ENCODE measurements at places on chromosomes 7 and 10. TPM values are rescaled to one million over a fixed set of nuclear protein-coding genes. Genes with fewer than 3 reads are reported as not detected.

DNA sequence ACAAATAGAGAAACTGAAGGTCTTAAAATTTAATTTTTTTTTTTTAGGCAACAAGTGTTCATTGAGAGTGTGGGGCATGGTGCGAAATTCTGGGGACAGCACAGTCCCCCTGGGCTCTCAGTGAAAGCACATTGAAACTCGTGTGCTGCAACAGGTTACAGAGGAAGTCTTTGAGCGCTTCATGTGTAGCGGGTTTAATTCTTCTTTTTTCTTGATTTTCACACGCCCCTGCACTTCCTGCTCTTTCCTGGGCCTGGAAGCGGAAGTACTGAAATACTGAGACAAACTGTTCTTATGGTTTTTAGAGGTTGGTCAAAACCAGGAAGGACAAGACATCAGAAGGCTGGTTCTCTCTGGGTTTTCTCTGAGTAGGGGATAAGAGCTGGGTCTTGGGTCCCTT lies 203.5 kb downstream of the PTEN start:
- no peaks in the 10 kb centered on the region for H3K36me3 ChIP-seq
- no peak overlapping the region for H3K4me3 ChIP-seq
- peaks cover 31% of the 10 kb centered on the region for H3K4me1 ChIP-seq
- no peak for DNase-seq
- no peak overlapping the region for H3K27ac ChIP-seq

GRCh38 chr10:51023636-51024035 lies 50.7 kb upstream of the PRKG1 start:
- peaks cover 6% of the 10 kb centered on the region for H3K4me1 ChIP-seq
- H3K4me3 ChIP-seq = no peak overlapping the region
- H3K27ac ChIP-seq = no peak overlapping the region
- H3K36me3 ChIP-seq = no peaks in the 10 kb centered on the region
- DNase-seq = no peak

The C10orf67 gene
- not detected for total RNA-seq

The ARHGEF5 gene
- 23.3 TPM for total RNA-seq

GRCh38 chr7:7416031-7416858 lies 119.4 kb downstream of the COL28A1 start:
- no peaks in the 10 kb centered on the region for H3K36me3 ChIP-seq
- DNase-seq = no peak
- no peaks in the 10 kb centered on the region for H3K27me3 ChIP-seq

The ZCWPW1 gene
- 5.9 TPM for total RNA-seq

The FRMD4A gene
- total RNA-seq = 24.8 TPM

- H3K27ac ChIP-seq = no peak overlapping the region
- H3K27me3 ChIP-seq = no peaks in the 10 kb centered on the region
- H3K36me3 ChIP-seq = no peaks in the 10 kb centered on the region
Measured at GRCh38 chr7:76139670-76140069, 62.0 kb upstream of the SRRM3 start.

DNA sequence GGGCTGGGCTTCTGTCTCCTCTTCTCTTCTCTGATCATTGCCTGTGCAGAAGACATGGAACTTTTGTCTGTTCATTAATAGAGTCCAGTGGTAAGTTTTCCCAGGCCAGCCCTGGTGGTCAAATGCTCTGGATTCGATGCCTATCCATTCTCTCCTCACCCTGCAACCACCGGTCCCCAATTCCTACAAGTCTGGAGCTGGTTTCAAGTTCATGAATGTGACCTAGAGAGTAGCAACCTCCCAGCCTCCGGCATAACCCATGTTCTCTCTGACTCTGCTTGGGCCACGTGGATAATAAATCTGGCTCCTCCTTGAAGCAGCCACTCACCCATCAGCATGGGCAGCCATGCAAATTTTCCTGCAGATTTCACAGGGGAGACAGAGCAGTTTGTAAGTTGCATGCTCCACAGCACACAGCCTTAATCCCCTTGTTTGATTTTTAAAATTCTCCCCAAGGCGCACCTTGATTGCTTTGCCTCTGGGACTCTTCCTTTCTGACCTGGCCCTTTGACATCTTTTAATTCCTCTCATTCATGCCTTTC lies 37.3 kb upstream of the PDZD8 start:
- no peaks in the 10 kb centered on the region for H3K27me3 ChIP-seq
- H3K36me3 ChIP-seq = no peaks in the 10 kb centered on the region
- no peak for DNase-seq
- H3K27ac ChIP-seq = no peak overlapping the region

The TBC1D12 gene
- 14.7 TPM for total RNA-seq

DNA sequence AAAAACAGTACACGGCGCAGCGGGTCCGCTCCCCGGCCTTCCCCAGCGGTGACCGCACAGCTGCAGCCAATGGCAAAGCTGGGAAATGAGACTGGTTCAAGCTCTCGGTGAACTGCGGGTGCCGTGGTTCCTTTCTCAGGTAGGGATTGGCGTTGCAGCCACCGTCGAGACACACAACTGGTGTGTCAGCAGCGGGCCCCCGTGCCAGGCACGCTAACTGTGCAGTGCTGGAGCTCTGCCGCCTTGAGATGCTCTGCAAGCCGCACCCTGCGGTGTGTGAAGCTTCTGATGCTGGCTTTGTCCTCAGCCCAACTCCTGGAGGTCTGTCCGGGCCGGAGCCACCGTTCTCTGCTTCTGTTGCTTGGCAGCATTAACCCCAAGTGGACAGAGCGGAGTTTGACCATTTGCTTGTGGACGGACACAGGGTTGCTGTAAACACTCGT lies 20.6 kb upstream of the NKX6-2 start:
- H3K27me3 ChIP-seq = no peaks in the 10 kb centered on the region
- H3K4me1 ChIP-seq = no peaks in the 10 kb centered on the region
- no peak for DNase-seq
- H3K36me3 ChIP-seq = no peaks in the 10 kb centered on the region
- H3K27ac ChIP-seq = no peak overlapping the region

DNA sequence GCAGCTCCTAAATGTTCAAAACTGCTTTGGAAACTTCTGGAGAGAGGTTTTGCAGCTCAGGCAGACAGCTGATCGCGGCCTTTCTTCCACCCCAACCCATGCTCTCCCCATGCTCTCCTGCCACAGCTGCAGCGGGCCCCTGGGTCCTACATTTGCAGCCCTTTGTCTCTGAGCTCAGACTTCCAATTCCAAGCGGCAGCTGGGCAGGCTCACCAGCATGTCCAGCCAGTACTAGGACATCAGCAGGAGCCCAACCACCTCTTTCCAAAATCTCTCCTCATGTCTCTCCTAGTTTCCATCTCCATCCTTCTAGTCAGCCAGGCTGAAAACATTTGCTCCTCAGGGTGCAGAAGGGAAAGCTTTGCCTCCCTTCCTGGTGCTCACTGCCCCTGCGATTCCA lies 6.0 kb downstream of the LEP start:
- no peak for DNase-seq
- H3K4me3 ChIP-seq = no peak overlapping the region
- H3K27me3 ChIP-seq = no peaks in the 10 kb centered on the region
- H3K4me1 ChIP-seq = no peaks in the 10 kb centered on the region
- H3K36me3 ChIP-seq = no peaks in the 10 kb centered on the region

DNA sequence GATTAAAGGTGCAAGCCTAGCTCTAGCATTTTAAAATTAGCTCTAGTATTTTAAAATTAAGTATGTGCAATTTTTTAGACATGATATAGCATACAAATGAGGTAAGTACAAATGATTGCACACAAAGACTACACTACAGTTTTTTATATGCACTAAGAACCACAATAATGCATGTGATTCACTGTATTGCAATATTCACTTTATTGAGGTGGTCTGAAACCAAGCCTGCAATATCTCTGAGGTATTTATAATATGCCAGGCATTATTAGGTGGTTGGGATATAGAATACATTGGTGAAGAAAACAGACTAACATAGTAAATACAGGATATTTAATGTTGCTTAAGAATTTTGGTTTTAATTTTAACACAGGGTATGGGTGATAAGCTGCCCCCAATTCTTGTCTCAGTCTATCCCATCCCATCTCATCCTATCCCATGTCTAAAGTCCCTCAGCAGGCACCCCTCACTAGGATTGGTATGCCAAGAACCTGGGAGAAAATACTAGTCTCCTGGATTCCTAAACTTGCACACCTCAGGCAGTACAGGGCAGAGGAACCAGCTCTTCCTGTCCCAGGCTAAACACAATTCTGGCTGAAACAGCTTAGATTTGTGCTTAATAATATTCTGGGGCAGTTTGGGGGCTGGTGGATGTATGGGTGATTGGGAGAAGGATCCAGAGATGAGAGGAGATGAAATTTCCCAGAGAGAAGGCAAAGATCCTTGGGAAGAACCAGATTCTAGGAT lies 90.4 kb downstream of the HIPK2 start:
- no peaks in the 10 kb centered on the region for H3K36me3 ChIP-seq
- peaks cover under 1% of the 10 kb centered on the region for H3K4me1 ChIP-seq
- H3K27ac ChIP-seq = no peak overlapping the region
- DNase-seq = no peak

The ATAD1 gene
- 44.7 TPM for total RNA-seq

The DNAH11 gene
- 1.7 TPM for total RNA-seq

DNA sequence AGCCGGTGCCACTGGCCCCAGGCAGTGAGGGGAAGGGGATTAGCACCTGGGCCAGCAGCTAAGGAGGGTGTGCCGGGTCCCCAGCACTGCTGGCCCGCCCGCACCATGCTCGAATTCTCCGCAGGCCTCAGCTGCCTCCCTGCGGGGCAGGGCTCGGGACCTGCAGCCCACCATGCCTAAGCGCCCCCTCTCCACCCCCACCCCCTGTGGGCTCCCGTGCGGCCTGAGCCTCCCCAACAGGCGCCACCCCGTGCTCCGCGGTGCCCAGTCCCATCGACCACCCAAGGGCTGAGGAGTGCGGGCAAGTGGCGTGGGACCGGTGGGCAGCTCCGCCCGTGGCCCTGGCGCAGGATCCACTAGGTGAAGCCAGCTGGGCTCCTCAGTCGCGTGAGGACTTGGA lies 144.8 kb upstream of the CDCA7L start:
- peaks cover 5% of the 10 kb centered on the region for H3K4me1 ChIP-seq
- DNase-seq = no peak
- no peaks in the 10 kb centered on the region for H3K36me3 ChIP-seq
- no peak overlapping the region for H3K27ac ChIP-seq
- no peaks in the 10 kb centered on the region for H3K27me3 ChIP-seq
- H3K4me3 ChIP-seq = no peak overlapping the region

DNA sequence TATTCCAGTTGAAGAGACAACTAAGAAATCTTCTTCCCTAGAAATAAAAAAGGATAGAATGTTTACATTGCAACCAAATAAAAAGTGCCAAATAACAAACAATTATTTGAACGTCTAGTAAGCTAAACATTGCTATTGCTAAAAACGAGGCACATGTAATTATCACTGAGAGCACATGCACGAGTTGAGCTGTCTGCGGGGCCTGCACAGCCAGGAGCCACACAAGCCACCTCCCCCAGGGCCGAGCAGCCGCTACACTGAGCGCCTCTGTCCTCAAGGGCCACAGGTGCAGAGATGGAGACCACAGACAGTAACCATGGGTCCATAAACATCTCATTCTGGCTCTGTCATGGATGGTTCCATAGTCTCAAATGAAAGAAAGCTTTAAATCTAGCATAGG lies 17.2 kb downstream of the NCAPG2 start:
- H3K36me3 ChIP-seq = no peaks in the 10 kb centered on the region
- DNase-seq = no peak
- no peak overlapping the region for H3K4me3 ChIP-seq
- H3K4me1 ChIP-seq = no peaks in the 10 kb centered on the region
- H3K27me3 ChIP-seq = no peaks in the 10 kb centered on the region

The SLK gene
- total RNA-seq = 50.1 TPM

DNA sequence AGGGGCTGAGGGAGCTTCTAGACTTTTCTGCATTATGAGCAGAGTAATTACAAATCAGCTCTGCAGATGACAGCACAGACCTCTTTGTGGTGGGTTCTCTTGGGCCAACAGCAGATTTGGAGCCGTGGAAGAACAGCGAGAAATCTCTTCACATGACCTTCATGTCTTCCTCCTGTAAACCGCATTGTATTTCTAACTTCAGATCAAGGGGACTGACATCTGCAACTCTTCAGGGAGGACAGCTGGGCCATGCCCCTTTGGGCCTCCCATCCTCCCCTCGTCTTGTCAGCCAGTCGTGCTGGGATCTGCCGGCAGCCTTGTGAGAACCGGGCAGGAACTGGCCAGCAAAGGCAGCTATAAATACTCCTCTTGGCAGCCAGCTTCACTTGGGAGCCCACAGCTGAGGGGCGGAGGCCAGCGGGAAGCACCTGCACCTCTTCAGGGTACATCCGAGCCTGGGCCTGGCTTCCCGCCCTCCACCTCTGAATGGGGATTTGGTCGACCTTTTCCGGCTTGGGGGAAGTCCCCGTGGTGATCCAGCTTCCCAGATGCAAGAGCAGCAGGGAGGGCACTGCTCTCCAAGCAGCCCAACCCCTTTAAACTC lies 54.7 kb downstream of the STEAP1B start:
- no peaks in the 10 kb centered on the region for H3K27me3 ChIP-seq
- no peak overlapping the region for H3K4me3 ChIP-seq
- peak overlapping the region; percentile 44 for H3K27ac ChIP-seq
- H3K36me3 ChIP-seq = no peaks in the 10 kb centered on the region

GRCh38 chr10:72009051-72009424 lies 44.8 kb downstream of the CHST3 start:
- H3K4me3 ChIP-seq = no peak overlapping the region
- H3K27ac ChIP-seq = peak overlapping the region; percentile 89
- no peak for DNase-seq
- H3K27me3 ChIP-seq = no peaks in the 10 kb centered on the region

The BMPER gene
- 5.2 TPM for total RNA-seq

- peak overlapping the region; percentile 72 for H3K27ac ChIP-seq
- H3K4me3 ChIP-seq = no peak overlapping the region
- no peak for DNase-seq
- no peaks in the 10 kb centered on the region for H3K36me3 ChIP-seq
- H3K4me1 ChIP-seq = peaks cover 15% of the 10 kb centered on the region
Measured at GRCh38 chr7:23020742-23021401, 6.9 kb upstream of the HYCC1 start.

DNA sequence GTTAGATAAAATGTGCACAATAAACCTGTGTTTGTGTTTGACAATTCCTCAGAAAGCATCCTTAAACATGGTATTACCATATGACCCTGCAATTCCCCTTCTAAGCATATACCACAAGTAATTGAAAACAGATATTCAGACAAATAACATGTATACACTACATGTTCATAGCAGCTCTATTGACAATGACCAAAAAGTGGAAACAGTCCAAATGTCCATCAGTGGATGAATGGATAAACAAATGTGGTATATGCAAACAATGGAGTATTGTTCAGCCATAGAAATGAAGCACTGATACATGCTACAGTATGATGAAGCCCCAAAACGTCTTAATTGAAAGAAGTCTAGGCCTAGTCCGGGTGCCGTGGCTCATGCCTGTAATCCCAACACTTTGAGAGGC lies 280.1 kb downstream of the OTUD1 start:
- no peaks in the 10 kb centered on the region for H3K36me3 ChIP-seq
- H3K27ac ChIP-seq = no peak overlapping the region
- no peaks in the 10 kb centered on the region for H3K4me1 ChIP-seq
- DNase-seq = no peak
- H3K4me3 ChIP-seq = no peak overlapping the region

- H3K4me3 ChIP-seq = no peak overlapping the region
- H3K4me1 ChIP-seq = no peaks in the 10 kb centered on the region
- H3K36me3 ChIP-seq = no peaks in the 10 kb centered on the region
- H3K27me3 ChIP-seq = no peaks in the 10 kb centered on the region
- no peak for DNase-seq
Measured at GRCh38 chr7:17166824-17167379, 131.6 kb upstream of the AHR start.

The MAD1L1 gene
- total RNA-seq = 62.4 TPM

All from vagina (tissue), 2 donors.